ENCODE measurements at places on chromosomes 12 and 14. TPM values are rescaled to one million over a fixed set of nuclear protein-coding genes. Genes with fewer than 3 reads are reported as not detected.

SELPLG gene
- 15.7 TPM for total RNA-seq

DNA sequence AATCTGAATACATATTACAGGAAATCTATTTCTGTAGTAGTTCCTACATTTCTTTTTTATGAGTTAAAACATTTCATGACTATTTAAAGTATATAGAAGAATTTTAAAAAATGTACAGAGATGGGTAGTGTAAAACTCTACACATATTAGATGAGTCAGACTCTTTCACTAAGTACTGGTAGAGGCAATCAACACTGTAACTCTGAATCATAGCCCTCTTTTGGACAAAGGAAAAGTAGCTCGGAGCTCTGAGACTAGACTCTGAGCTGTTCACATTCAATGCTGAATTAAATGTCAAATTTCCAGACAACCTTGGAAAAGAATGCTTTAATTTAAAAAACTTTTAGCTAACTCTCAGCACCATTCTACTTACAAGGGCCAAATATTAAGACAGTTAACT is 3.4 kb downstream of the PTCSC3 start:
- DNase-seq: no peak

DNA sequence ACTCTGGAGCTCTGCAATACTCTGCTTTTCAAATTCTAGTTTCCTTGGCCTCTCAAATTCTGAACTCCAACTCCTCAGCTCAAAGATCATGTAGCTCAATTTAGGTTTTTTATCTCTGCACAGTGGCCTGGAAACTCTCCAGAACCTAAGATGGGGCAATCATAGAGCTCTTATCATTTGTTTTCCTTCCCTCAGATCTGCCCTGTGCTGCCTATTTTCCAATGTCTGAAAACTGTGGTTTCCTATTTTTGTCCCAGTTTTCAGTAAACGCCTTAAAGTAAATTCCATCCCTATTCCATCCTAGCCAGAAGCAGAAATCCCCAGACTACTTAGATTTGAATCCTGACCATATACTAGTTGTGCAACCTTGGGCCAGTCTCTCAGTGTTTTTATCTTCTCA is 73.2 kb downstream of the CEP83 start:
- DNase-seq: no peak

- DNase-seq: no peak
These were observed 214.5 kb downstream of the PCNX1 start for GRCh38 chr14:71121711-71122110.

All from esophagus muscularis mucosa (tissue), 4 donors.